ENCODE measurements at places on chromosomes 1 and 21.

DNA sequence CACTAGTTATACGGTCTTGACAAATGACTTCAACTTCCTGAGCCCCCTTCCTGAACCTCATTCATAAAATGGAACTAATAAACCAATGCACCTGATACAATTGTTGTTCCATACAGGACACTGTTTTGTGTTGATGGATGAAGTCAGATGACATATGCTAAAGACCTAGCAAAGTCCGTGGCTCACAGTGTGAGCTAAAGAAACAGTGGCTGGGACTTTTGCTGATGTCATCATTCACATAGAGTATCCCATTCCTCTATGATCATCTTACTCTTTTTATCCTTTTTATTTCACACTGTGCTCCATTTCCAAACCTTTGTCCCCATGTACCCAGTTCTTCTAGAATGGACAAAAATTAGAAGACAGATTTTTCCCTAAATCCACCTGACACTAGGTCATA, 83.7 kb upstream of the KAZN start:
- no peak for DNase-seq

- DNase-seq: no peak
Measured at GRCh38 chr1:151196292-151196800, 2.0 kb upstream of the PIP5K1A start.

GRCh38 chr1:167533851-167534300, 15.5 kb upstream of the CD247 start:
- peak; percentile 27 for DNase-seq

DNA sequence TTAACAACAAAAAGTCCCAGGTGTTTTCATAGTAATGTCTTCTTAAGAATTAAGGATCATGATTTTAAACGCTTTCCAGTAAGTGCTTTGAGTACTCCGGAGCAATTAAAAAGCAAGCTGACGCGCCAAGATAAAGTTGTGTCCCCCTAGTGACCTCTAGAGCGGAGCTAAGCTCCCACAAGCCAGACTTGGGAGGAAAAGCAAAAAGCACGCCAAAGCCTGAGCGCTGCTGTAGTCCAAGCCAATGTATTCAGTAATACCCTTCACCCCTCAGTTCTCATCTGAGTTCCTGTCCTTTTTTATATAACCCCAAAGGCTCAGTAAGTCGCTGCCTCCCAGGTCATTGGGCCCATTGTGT, 3.5 kb upstream of the SLC44A5 start:
- DNase-seq: no peak

DNA sequence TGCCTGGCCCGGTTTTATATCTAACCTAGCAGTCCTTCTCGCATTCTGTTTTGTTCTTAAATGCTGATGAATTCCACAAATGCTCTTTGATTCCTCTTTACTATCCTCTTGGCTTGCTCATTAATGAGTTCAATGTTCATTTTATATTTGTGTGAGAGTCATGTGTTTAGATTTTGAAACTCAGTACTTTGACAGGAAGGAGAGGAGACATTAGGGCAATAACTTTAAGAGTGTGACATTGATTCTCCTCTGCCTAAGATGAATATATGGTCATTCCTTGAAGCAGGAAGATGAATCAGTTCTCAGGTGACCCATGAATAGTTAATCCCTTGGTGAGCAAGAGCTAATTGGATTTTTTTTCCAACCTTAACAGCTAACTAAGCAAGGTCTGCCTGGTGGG, 84.1 kb downstream of the MRPS6 start:
- DNase-seq: no peak

- DNase-seq: no peak
Measured at GRCh38 chr1:33338048-33338439, 17.1 kb upstream of the A3GALT2 start.

- DNase-seq: no peak
Measured at GRCh38 chr1:43942411-43942810, 4.3 kb upstream of the IPO13 start.
